ENCODE measurements at places on chromosomes 4 and X.

DNA sequence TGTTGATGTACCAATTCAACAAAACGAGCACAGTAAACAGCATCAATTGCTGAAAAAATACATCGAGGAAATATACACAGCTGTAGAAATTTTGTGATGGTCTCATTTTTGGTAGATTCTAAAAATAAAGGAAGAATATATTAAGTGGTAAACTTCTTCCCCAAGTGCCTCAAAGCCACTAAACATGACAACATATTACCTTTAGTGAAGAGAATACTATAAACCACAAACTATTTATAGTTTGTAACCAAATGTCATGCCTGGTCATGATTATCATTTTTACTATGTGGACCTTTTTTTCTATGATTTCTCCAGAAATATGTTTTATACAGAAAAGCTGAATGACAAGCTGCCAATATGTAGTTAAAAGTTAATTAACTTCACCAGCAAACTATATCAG lies 106.9 kb downstream of the THOC2 start:
- DNase-seq, result no peak

DNA sequence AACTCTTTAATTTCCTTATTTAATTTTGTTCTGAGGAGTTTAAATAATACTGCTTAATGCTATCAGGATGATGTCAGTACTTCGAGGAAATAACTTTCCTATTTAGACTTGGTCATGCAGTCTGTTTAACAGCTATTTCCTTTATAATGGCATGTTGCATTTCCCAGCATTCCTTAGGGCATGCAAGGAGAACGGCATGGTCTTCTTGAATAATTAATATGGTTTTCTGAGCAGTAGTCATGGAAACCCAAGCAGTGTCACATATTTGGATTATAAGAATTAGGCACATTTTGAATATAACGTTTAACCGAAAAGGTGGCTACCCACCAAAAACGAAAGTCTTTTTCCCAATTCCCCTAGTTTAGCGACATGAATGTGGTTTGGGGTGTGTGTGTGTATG lies 76.0 kb downstream of the AFF2 start:
- DNase-seq, result no peak

DNA sequence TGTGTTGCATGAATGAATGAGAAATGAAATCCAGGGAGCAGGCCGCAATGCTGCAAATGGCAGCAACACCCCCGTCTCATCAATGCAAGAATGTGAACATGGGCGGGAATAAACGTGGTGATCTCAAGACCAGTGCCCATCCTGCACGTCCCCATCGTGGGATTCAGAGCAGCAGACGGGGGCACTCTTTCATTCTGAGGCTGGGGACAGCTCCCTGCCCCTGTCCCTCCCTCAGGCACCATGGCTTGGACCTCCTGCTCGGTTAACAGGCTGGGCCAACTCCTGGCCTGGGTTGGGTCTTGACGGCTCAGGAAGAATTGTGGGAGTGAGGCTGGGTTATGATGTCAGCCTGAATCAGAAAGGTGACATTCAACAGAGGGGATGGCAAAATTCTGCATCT lies 78.9 kb downstream of the NSUN7 start:
- DNase-seq, result no peak

GRCh38 chr4:187633245-187633644 lies 362.3 kb upstream of the ZFP42 start:
- DNase-seq, result no peak

GRCh38 chrX:48648336-48648751 lies 35.3 kb upstream of the WAS start:
- DNase-seq, result peak; percentile 83

GRCh38 chrX:91434351-91435168 lies at the start of gene PABPC5:
Gene PABPC5, plus strand, starts transcription at chrX:91434839. Its CDS starts 739 bp downstream, at chrX:91435578.
- DNase-seq, result peak; percentile 82

GRCh38 chrX:68234171-68234910 lies 199.0 kb downstream of the OPHN1 start:
- no peak for DNase-seq

- DNase-seq, result no peak
Observed at GRCh38 chr4:102447413-102447812, 53.7 kb upstream of the NFKB1 start.

DNA sequence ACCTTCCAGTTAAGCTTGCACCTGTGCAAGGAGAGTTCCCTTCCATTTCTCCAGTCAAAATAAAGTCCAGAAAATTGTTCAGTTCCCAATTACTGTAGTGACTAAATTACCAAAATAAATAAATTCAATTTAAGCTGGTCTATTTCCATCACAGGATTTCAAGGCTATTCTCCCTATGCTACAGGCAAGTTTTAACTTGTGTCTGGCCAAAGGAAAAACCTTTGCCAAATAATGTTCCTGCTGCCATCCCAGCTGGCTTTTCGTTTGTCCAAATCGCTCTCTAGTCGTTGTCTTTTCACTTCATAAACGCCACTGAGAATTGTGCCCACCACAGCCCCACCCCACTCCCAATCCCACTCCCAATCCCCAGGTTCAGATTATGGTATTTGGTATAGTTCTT lies 2.4 kb downstream of the KCTD8 start:
- DNase-seq, result peak; percentile 64

DNA sequence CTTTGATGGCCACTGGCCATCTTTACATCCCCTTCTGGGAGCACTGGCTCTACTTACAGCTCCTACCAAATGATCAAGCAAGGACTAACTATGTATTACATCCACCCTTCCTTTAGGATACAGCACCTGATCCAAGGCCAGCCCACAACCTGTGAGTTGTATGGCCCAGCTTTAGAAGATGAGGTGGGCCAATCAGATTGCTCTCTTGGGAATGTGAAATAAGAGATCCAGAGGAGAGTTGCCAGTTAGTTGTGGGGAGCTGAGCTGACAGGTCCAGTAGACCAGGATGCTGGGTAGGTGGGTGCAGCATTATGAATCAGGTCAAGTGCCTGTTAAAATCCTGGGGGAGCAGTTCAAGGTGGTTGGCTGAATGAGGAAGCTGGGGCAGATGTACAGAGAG lies 111.5 kb downstream of the GNL3L start:
- peak; percentile 34 for DNase-seq

DNA sequence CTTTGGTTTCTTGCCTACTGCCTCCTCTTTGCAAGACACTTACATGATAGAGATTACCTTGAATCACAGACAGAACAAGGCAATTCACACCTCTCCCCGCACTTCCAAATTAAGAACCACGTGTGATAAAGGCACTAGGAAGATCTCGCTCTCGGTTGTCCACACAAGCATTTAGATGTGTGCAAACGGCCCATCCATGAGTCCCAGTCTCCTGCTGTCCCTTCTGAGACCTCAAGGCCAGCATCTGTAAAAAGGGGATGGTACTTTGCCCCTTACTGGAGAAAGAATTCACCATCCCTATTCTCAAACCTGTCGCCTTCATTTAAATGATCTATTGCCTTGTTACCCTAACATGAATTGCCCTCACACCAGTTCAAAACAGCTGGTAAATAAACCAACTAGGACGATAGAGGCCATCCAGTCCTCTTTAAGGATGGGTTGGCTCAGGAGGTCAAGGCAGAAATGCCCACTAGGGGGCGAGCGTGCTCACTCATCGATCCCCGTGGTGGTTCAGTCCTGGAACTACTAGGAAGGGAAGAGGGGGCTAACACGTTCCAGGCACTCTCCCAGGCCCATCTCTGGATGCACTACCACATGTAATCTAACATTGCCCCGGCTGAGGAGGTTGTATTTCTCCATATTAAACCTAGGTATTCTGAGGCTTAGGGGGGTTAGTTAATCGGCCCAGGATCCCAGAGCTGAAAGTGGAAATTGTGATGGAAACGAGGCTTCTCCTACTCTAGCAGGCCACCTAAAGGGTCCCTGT lies 95.8 kb downstream of the DHX15 start:
- peak; percentile 87 for DNase-seq

DNA sequence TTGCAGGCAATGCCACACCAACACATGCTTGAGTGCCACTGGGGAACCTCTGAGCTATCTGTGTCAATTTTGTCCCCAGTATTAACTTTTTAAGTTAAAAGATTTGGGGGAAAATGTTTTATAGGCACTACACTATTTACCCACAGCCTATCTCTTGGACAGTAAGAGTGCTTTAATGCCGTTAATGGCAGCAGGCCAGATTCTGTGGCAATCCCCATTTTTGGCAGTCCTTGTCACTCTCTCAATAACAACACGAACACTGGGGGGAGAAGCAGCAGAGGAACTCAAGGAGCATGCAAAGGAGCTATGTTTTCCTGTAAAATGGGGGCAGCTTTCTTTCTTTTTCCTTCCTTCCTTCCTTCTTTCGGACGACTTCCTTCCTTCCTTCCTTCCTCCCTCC lies 168.6 kb downstream of the NSUN7 start:
- no peak for DNase-seq

DNA sequence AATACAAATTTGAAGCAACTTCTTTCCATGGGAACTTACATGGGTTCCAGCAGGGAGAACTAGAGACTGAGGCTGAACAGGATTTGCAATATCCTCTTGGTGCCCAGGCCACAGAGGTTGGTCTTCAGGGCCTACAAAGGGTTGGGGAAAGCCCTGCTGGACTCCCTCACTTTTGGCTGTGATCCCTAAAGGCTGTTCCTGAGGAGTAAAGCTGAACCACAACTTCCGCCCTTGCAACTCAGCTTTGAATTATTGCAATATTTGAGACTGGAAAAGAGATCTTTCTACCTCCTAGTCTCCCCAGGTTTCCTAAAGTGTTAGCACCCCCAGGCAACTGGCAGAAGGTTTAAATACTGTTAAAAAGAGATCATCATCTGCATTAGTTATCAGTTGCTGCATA lies 26.9 kb downstream of the DCHS2 start:
- no peak for DNase-seq

GRCh38 chr4:182653596-182653995 lies 263.6 kb downstream of the DCTD start:
- DNase-seq, result peak; percentile 72
